ENCODE measurements at places on chromosomes 12 and 14.

DNA sequence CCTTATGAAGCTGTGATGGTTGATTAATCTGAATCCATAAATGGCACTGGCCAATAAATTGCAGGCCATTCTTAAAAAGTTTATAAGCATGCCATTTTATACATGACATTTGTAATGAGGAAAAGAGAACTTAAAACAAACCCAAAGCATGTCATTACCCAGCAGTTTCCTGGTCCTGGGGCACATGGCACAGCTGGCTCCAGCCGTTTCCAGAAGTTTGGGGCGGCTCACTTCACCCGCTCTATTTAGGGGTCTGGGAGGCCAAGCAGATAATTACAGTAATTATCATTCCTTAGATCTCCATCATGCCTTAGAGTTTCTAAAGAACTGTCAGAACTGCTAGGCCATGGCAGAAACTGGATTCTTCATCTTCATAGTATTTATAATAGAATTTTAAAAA is 6.4 kb downstream of the ADGRD1 start:
- DNase-seq = no peak

DNA sequence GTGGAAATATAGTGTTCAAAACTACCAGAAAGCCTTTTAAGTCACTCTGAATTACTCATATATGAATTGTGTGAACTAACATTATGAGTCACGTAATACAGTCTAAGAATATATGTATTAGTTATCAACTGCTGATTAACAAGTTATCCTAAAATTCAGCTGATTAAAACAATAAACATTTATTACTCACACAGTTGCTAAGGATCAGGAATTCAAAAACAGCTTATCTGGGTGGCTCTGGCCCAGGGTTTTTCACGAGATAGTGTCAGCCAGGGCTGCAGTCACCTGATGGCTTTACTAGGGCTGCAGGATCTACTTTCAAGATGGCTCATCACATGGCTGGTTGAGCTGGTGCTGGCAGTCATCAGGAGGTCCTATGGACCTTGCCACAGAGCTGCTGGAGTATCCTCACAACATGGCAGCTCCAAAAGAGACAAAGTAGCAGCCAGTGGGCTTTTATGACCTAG is 36.5 kb downstream of the CORO1C start:
- no peak for DNase-seq

GRCh38 chr12:538731-539539 is 79.2 kb downstream of the B4GALNT3 start:
- DNase-seq = no peak

GRCh38 chr14:55301437-55302121 is 30.4 kb downstream of the FBXO34 start:
- peak; percentile 47 for DNase-seq

DNA sequence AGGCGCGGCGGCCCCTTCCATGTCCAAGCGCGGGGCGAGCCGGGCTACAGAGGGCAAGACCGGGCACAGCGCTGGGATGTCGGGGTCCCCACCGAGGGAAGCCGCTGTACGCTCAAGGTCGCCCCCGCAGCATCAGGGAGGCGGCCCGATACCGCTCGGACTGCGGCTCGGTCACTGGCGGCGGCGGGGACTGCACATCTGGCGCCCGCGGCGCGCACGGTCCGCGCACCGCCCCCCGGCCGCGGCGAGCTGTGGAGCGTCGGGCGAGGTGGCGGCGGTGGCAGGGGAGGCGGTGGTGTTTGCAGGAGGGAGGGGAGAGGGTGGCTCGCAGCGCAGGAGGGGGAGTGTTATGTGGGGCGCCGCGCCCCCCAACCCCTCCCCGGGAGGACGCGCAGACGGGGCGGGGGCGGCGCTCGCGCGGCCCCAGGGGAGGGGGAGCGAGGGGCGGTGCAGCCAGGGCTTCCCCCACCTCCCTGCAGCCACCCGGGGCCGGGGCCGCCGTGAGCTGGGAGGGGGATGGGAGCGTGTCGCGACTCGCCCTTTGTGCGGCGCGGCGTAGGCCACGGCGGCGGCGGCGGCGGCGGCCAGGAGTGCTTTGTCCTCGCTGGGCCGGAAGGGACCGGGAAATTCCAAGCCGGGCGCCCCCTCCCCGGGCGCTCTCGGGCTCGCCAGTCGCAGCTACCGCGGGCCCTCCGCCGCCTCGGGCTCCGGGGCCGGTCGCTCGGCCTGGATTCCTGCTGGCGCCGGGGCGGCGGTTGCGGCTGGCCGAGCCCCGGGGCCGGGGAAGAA is at the start of gene NUAK1:
NUAK1 (minus strand) TSS at position 322 of the 789 bp plus-strand sequence; CDS start at position 21, 301 bp downstream.
- DNase-seq = no peak

DNA sequence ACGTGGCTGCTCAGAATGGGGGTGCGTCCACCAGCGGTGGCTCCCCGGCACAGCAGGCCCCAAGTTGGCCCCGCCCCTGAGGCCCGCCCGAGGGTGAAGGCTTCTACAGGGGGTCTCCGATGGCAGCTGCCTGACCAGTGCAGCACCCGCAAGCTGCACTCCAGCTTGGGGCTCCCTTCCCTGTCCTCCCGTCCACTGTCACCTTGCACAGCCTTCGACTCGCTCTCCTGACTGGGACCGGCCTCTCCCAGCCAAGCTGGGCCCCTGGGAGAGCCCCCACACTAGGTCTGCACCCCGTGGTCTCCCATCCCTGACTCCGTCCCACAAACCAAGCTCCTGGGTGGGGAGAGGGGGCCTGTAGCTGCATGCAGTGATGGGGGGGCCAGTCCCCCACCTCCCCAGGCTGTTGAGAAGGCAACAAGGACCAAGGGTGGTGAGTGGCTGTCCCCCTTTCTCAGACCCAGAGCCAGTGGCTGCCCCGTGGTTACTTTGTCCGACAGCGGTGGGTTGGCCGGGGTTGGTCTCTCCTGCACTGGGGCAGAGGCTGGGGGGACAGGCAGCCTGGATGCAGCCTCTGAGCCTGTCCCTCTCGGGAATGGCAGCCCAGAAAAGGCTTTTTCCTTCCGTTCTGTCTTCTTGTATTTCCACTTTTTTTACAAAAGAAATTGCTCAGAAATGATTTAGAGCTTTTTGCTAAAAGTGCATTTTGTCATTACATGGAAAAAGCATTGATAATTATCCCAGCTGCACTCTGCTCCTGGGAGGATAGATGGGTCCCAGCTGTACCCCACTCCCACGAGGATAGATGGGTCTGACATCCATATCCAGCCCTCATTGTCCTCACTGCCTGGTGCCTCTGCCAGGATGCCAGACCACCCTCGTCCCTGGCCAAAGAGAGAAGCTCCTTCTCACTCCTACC is 217.0 kb downstream of the KIF26A start:
- DNase-seq = no peak

DNA sequence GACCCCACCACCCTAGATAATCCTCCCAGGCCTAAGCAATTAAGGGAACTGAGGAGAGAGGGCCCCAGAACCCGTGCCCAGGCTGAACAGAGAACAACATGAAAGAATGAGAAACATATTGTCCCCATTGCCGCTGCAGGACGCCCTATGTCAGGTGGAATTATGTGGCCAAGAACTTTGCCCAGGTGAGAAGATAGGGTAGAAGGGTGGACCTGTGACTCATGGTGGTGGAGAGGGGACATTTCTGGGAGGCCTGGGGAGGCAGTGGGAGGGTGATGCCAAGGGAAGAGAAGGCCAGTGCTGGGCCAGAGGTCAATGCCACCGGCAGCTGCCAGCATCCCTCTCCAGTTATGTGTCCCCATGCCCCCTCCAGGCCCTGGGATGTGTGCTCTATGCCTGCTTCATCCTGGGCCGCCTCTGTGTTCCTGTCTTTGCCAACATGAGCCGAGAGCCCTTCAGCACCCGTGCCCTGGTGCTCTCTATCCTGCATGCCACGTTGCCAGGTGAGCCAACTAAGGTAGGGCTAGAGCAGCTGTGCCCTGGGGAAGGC is 15.5 kb downstream of the SOAT2 start:
- DNase-seq = no peak

DNA sequence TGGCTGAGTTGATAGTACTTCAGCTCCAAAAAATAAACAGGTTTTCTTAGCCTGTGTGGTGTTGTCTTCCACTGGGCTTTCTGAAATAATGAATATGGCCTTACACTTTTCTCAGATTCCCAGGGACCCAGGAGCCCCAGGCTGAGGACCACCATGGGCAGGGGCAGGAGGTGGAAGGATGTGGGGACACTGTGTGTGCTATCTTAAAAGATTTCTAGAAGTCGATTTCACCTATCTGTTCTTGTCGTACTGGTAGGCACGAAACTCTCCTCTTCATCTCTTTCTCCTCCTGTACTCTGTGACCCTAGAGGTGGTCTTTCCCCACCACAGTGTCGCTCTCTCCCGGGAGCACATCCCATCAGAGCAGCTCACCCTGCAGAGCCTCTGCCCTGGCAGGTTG is 107.7 kb upstream of the FKBP4 start:
- DNase-seq = no peak

DNA sequence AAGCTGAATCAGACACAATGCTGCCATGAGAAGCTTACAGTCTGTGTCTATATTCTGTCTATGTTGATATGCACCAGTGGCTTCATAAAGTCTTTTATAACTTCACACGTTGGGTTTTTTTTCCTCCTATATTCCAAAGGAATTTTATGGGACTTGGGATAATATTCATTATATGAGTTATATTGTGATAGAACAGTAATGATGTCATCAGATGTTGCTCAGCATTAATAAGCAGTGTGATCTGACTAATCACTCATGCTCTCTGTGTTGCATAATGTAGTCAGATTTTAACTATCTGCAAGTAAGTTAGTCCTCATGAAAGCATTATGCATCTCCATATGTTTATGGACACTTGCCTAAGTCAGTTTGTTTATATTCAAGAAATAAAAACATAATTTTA is 159.6 kb downstream of the PLCZ1 start:
- no peak for DNase-seq

DNA sequence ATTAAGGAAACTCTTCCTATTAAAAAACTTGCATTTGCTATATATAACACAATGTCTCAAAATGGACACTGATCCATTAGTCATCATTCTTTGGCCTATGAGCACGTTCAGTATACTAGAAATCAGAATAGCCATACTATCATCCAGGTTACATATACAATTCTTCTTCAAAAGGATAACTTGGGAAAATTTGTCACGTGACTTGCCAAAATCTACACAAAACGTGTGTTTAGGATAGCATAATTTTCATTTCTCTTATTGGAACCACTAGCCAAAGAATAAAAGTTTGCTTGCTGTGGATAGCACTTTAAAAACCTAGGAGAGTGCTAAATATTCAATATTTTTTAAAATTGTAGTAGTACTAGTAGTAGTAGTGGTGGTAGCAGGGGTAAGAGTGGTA is 714.3 kb upstream of the FOXG1 start:
- no peak for DNase-seq

- DNase-seq = no peak
These were observed 20.3 kb downstream of the RFC5 start for GRCh38 chr12:118036672-118037411.

- DNase-seq = no peak
These were observed 74.3 kb downstream of the MOK start for GRCh38 chr14:102230481-102231210.

GRCh38 chr12:28108599-28108998 is 81.7 kb upstream of the CCDC91 start:
- DNase-seq = no peak

GRCh38 chr12:125079648-125080645 is 14.7 kb downstream of the AACS start:
- peak; percentile 58 for DNase-seq

DNA sequence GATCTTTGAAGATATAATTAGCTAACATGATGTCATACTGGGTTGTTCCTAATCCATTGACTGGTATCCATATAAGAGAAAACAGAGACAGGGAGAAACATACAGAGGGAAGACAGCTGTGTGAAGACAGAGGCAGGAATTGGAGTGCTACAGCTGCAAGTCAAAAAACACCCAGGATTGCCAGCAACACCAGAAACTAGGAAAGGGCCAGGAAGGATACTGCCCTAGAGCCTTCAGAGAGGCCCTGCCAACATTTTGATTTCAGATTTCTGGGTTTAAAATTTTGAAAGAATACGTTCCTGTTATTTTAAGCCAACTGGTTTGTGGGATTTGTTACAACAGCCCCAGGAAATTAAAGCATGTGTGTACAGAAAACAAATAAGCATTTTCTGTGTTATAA is 473.7 kb upstream of the FLRT2 start:
- DNase-seq = no peak

GRCh38 chr12:45572114-45572513 is 157.4 kb upstream of the ARID2 start:
- DNase-seq = no peak

GRCh38 chr12:128069359-128069997 is 197.5 kb upstream of the TMEM132C start:
- DNase-seq = no peak

DNA sequence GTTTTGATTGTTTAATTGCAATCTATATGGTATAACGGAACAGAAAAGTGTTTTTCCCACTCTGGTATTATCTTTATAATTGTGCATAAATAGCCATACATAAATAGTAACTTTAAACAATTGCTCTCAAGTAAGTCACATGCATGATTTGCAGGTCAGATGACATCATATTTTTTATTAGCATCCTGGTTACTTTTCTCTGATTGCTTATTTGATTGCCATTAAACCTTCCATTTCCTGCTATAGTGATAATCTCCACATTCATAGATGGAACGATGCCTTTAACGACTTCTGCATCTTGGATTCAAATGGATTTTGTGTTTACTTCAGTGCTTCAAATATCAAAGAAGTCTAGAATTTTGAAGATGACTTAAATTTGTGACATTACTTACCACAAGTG is 3.5 kb upstream of the KLRK1 start:
- no peak for DNase-seq

DNA sequence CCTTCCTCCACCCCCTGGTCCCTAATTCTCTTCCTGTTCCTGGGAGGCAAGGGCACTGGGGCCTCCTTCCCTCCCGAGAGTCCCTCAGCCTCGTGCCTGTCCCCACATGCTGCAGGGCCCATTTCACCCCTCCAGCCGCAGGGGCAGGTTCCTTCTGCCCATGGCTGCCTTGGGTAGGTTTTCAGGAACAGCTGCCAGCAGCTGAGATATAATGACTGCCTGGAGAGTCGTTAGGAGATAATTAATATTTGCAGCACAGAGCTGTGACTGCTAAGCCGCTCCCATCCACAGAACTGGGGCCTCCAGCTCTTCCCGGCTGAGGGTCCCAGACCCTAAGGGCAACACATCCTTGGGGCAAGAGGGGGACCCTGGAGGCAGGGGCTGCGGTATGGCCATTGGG is 211.9 kb upstream of the LHX5 start:
- no peak for DNase-seq

DNA sequence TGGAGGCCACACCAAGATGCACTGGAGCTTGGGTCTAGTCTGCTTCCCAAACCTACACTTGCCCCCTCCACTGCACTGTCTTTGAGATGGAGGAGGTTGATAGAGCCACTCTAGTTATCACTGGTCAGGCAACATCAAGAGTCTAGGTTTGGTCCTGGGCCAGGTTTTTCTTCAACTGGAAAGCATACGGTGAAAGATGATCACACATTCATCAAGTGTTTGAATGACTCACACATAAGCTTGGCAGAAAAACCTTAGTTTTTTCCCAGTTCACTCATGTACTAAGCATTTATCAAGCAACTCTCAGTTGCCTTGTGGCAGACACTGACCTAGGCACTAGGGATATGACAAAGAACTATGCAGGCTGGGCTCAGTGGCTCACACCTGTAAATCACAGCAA is 84.5 kb downstream of the PLEKHG3 start:
- peak; percentile 79 for DNase-seq

All from skeletal muscle cell (primary cell).